ENCODE measurements at places on chromosomes 1 and 21. TPM values are rescaled to one million over a fixed set of nuclear protein-coding genes. Genes with fewer than 3 reads are reported as not detected.

Gene MTARC1
- 2.2 TPM for total RNA-seq

Gene SERTAD4
- 4.0 TPM for total RNA-seq

Gene BCAR3
- total RNA-seq, result 41.0 TPM

Gene CLCA1
- not detected for total RNA-seq

DNA sequence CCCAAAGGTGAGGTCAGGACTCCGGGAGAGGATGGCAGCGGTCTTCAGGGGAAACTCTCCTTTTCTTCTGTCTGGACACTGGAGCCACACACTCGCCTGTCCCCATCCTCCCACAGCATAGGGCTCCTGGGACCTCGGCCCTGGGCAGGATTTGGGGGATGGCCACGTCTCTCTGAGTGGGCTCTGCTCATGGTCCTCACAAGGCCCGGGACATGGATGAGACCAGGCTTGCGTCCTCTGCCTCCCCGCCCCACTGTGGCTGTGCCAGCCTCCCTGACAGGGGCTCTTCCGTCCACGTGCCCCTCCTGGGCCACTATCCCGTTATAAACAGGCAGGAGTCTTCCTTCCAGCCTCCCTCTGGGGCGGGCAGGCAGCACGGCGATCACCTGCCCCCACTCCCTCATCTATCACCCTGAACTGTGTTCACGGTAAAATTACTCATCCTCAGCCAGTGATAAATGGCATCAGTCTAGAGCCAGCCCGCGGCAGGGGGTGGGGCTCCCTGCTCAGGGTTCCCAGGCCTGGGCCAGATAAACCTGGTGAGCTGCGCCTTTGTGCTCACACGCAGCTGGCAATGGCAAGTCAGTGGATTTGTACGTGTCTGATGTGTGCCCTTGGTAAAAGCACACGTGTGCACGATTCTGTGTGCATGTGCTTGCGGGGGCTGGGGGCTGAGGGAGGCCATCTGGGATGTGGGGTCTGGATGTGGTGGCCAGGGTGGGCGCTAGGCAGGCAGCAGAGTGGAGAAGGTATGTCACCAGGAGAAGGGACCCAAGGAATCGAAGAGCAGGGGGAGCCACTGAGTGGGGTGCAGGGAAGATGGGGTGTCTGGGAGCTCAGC, 12.6 kb upstream of the SAMD11 start:
- peak; percentile 50 for DNase-seq
- no peak overlapping the region for H3K4me3 ChIP-seq
- H3K36me3 ChIP-seq, result no peaks in the 10 kb centered on the region
- H3K4me1 ChIP-seq, result peaks cover 5% of the 10 kb centered on the region

GRCh38 chr1:211420389-211420788, 71.6 kb downstream of the RD3 start:
- H3K27ac ChIP-seq, result no peak overlapping the region
- H3K27me3 ChIP-seq, result no peaks in the 10 kb centered on the region
- no peak for DNase-seq
- H3K4me3 ChIP-seq, result no peak overlapping the region
- no peaks in the 10 kb centered on the region for H3K4me1 ChIP-seq

DNA sequence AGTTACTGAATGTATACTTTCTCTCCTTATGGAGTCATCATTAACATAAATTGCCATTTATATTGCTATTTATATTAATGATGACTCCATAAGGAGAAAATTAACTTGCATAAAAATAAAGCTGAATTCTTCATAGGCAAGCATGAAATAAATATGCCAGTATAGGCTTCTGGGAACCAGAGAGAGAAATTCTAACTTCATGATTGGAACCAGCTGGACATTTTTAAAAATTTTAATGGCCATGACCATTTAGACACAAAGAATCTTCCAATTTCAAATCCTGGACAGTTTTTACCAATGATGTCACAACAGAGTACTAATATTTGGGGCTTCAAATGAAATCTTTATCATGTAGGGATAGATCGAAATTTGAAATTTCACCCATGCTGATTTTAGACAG, 268.7 kb downstream of the PTGER3 start:
- DNase-seq, result no peak
- H3K4me3 ChIP-seq, result no peak overlapping the region
- H3K4me1 ChIP-seq, result no peaks in the 10 kb centered on the region
- H3K36me3 ChIP-seq, result no peaks in the 10 kb centered on the region
- no peaks in the 10 kb centered on the region for H3K27me3 ChIP-seq
- H3K27ac ChIP-seq, result no peak overlapping the region

DNA sequence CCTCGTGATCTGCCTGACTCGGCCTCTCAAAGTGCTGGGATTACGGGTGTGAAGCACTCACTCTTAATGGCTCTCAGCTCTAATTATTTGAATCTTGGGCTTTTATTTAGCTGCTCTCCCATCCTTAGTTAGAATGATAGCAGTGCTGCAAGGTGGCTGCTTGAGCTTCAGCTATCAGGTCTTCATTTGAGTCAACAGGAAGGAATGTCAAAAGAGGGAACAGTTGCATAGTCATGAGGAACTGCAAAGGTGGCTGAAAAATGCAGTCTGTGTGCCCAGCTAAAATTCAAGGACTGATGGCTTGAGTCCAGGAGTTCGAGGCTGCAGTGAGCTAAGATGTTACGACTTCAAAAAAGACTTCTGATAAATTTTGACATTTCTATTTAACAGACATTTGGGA, 55.6 kb downstream of the UCK2 start:
- H3K4me1 ChIP-seq, result no peaks in the 10 kb centered on the region
- no peaks in the 10 kb centered on the region for H3K27me3 ChIP-seq
- no peaks in the 10 kb centered on the region for H3K36me3 ChIP-seq
- no peak overlapping the region for H3K4me3 ChIP-seq
- no peak for DNase-seq

DNA sequence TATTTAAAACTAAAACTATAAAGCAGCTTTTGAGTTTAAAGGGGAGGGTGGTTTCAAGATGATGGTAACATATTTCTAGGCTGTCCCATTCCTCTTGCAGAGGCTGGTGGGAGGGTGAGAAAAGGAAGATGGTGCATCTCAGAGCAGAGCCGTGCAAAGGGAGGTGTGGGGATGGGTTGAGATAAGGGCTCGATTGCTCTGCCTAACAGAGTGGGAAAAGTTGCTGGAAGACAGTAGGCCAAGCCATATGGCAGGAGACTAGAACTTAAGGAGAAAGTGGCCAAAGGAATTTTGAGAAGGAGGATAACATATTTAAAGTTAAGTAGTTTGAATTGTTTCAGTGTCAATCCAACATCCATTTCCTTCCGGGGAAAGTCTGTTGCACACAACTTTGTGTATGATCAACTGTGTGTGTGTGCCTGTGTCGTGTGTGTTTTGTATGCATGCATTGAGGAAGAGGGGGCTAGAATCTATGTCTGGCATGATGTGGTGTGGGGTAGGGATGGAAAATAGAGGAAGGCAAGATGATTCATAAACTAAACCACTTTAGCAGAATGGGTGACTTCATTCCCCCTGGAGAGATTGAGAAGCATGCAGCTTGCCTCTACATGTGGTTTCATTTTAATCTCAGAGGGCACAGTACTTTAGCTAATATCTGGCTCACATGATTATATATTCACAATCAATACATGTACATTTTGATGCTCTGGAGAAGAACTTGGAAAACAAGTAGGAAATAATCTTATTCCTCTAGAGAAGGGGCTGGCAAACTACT, 145.0 kb upstream of the DNAH14 start:
- H3K27ac ChIP-seq, result no peak overlapping the region
- H3K36me3 ChIP-seq, result no peaks in the 10 kb centered on the region
- no peaks in the 10 kb centered on the region for H3K27me3 ChIP-seq
- no peak overlapping the region for H3K4me3 ChIP-seq
- no peaks in the 10 kb centered on the region for H3K4me1 ChIP-seq

DNA sequence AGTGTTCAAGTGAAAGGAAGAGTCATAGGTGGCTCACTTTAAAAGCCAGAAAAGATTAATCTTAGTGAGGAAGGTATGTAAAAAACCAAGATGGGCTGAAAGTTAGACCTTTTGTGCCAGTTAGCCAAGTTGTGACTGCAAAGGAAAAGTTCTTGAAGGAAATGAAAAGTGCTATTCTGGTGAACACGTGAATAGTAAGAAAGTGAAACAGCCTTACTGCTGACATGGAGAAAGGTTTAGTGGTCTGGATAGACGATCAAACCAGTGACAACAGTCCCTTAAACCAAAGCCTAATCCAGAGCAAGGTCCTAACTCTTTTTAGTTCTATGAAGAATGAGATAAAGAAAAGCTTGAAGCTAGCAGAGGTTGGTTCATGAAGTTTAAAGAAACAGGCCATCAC, 106.4 kb downstream of the CTH start:
- no peak overlapping the region for H3K27ac ChIP-seq
- H3K36me3 ChIP-seq, result no peaks in the 10 kb centered on the region
- H3K4me3 ChIP-seq, result no peak overlapping the region
- H3K4me1 ChIP-seq, result no peaks in the 10 kb centered on the region
- no peaks in the 10 kb centered on the region for H3K27me3 ChIP-seq

DNA sequence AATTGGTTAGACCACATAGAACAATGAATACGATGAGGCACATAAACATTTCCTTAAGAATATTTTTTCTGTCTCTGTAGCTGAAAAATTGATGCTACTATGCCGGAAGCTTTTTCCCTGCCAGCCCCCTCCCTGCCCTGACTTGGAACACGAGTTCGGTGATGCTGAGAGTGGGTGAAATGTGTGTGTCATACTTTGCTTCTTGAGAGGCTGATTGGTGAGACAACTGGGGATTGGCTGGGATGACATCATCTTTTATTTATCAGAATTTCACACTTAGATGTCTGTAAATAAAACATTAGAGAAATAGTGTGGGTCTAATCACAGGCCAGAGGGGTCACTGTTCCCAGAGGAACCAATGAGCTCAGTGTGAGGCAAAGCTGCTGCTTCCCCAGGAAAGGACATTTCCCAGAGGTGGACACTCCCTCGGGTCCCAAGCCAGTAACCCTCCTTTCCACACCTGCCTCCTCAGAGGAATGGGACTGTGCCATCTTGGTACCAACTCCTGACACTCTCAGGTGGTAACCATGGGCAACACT, 195.4 kb upstream of the C1orf174 start:
- no peak overlapping the region for H3K4me3 ChIP-seq
- H3K27ac ChIP-seq, result no peak overlapping the region
- no peaks in the 10 kb centered on the region for H3K27me3 ChIP-seq
- no peaks in the 10 kb centered on the region for H3K36me3 ChIP-seq

DNA sequence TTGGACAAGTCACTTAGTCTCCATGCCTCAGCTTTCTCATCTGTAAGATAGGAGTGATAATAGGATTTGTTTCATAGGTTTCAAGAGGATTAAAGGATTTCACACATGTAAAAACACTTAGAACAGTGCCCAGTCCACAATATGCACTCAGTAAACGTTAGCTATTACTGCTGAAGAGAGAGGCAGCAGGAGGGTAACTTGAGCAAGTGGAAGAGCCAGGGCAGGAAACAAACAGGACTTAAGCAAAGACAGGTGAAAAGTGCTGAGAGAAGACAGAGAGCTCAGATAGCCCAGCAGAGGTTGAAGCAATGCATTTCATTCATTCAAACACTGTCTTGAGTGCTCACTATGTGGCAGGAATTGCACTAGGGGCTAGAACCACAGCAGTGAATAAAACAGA, 21.1 kb upstream of the H3-3A start:
- H3K27me3 ChIP-seq, result no peaks in the 10 kb centered on the region
- H3K36me3 ChIP-seq, result no peaks in the 10 kb centered on the region
- no peaks in the 10 kb centered on the region for H3K4me1 ChIP-seq
- H3K4me3 ChIP-seq, result no peak overlapping the region
- no peak overlapping the region for H3K27ac ChIP-seq
- no peak for DNase-seq

DNA sequence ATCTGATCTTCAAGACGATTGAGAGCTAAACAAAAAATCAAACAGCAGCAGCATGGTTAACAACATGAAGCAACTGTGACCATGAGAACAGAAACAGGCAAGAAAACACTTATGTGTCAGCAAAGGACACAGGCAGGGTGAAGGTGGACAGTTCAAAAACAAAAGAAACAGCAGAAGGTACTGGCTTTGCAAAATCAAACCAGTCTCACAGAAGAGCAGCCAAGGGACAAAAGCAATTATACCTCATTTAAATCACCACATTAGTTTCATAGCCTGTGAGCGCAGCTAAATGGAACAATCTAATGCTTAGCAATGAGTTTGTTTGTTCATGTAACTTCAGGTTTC, 59.1 kb downstream of the CAPN2 start:
- peaks cover 8% of the 10 kb centered on the region for H3K4me1 ChIP-seq
- peak overlapping the region; percentile 76 for H3K27ac ChIP-seq
- DNase-seq, result peak; percentile 8
- peak overlapping the region; percentile 22 for H3K4me3 ChIP-seq
- no peaks in the 10 kb centered on the region for H3K27me3 ChIP-seq

DNA sequence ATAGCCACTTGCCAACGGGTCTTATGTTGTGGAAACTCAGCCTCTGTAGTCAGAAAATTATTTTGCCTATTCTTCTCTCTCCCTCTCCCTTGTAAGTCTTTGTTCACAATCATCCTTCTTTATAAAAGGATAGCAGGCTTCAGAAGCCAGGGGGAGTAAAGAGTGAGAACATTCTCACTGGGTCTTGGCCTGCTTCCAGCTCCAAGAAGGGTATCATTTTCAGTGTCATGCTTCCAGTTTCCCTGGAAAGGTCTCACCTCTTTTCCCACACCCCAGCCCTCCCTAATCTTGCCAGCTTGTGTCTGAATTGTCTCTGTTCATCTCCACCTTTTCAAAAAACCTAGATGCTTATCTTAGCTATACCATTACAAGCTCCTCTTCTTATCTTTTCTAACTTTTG, 346.2 kb upstream of the LRRC7 start:
- no peak overlapping the region for H3K27ac ChIP-seq
- DNase-seq, result no peak
- no peaks in the 10 kb centered on the region for H3K27me3 ChIP-seq
- H3K36me3 ChIP-seq, result no peaks in the 10 kb centered on the region
- no peak overlapping the region for H3K4me3 ChIP-seq
- H3K4me1 ChIP-seq, result no peaks in the 10 kb centered on the region
